ENCODE measurements at places on chromosomes 16 and 17.

- peak; percentile 63 for DNase-seq
Observed at GRCh38 chr16:14202697-14203096, 131.6 kb downstream of the MRTFB start.

GRCh38 chr17:54907376-54907775 lies 6.7 kb downstream of the TOM1L1 start:
- no peak for DNase-seq

- DNase-seq, result no peak
Observed at GRCh38 chr16:81107511-81107910, 11.3 kb upstream of the GCSH start.

DNA sequence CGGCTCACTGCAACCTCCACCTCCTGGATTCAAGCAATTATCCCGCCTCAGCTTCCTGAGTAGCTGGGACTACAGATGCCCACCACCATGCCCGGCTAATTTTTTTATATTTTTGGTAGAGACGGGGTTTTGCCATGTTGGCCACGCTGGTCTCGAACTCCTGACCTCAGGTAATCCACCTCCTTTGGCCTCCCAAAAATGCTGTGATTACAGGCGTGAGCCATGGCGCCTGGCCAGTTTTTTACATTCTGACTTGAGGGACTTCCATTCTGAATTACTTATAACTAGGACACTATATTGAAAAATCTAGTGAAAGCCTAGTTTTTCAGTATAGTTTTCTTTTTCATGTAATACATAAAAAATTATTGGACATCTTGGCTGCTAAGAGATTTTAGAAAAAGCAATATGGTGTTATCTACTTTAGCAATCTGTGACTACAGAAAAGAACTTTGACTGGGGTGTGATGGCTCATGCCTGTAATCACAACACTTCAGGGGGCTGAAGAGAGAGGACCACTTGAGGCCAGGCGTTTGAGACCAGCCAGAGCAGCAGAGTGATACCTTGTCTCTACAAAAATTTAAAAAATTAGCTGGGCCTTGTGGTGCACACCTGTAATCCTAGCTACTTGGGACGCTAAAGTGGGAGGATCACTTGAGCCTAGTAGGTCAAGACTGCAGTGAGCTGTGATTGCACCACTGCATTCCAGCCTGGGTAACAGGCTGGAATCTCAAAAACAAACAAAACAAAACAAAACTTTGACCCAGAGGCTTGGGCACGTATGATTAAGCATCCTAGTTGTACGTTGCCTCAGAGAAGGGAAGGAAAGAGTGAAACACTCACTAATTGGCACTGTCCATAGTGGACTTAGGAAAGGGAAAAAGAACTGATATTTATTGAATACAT lies 26.8 kb upstream of the GOSR1 start:
- no peak for DNase-seq

- no peak for DNase-seq
Observed at GRCh38 chr17:47847341-47848197, 3.4 kb downstream of the SP6 start.

- no peak for DNase-seq
Observed at GRCh38 chr16:71515026-71515425, 11.2 kb upstream of the CHST4 start.

GRCh38 chr17:78817123-78817522 lies 23.5 kb downstream of the USP36 start:
- no peak for DNase-seq

GRCh38 chr17:39627712-39628516 lies 1.2 kb downstream of the PPP1R1B start:
- peak; percentile 66 for DNase-seq

DNA sequence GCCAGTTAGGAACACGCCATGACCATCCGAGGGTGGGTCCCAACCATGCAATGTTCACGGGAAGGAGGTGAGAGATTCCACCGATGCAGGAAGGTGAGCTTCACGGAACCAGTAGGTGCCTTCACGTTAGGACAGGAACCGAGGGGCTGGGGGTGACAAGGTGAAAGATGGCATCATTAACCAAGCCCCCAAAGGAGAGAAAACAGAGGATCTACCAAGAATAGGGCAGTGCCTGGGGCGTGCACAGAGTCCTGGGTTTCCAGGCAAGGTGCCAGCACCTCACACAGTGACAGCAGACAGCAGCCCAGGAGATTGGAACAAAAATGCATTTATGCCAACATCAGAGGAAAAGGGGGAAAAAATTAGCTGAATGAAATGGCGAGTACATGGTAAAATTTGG lies 137.9 kb downstream of the GSG1L start:
- peak; percentile 12 for DNase-seq

GRCh38 chr16:24504472-24505345 lies 34.7 kb upstream of the RBBP6 start:
- peak; percentile 11 for DNase-seq

DNA sequence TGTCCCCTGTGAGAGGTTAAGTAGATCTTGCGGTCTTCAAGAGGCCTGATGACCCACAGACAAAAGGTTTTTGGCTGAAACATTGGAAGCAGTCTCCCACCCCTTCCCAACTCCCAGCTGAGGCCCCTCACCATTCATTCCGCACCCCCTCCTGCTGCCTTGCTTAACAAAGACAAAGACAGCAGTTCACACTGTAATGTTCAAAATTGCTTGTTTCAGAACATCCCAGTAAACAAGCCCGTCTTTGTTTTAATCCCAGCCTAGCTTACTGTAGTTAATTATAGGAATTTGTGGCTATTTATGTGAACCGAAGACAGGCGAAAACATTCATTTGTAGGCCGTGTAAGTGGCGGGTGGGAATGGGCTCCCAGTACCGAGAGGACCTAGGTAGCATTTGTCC lies 55.7 kb downstream of the IRX5 start:
- DNase-seq, result no peak

DNA sequence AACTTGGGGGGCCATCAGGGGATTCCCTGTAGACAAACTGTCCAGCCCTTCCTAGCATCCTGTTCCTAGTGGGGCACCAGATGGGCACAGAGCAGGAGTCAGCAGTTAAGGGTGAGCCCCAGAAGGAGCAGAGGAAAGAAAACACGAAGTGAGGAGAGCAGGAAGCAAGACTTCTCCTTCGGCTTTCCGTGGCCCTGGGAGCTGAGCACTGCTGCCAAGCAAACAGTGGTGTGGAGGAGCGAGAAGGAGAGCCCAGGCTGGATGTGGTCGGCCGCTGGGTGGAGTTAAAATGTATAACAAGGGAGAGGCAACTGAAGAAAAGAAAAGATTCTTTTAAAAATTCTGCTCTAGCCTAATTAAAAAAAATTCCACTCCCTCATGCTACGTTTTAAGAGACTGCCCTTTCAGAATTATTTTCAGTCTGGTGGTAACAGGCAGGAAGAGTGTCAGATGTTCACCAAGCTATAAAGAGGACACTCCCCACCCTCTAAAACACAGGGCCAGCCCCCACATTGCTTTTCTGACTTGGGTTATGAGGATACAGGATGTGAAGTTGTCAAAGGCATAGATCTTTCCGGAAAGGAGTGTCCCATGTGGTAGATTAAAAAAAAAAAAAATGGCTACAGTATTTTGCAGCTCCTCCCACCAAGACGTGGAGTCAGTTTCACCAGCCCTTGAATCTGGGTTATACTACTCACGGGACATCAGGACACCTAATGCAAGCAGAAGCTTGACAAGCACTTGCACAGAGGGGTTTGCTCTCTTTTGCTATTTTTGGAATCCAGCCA lies 74.9 kb upstream of the ZFHX3 start:
- no peak for DNase-seq

- no peak for DNase-seq
Observed at GRCh38 chr16:84390131-84390785, 21.9 kb downstream of the ATP2C2 start.

- no peak for DNase-seq
Observed at GRCh38 chr17:68953340-68953997, 1.7 kb downstream of the ABCA8 start.

DNA sequence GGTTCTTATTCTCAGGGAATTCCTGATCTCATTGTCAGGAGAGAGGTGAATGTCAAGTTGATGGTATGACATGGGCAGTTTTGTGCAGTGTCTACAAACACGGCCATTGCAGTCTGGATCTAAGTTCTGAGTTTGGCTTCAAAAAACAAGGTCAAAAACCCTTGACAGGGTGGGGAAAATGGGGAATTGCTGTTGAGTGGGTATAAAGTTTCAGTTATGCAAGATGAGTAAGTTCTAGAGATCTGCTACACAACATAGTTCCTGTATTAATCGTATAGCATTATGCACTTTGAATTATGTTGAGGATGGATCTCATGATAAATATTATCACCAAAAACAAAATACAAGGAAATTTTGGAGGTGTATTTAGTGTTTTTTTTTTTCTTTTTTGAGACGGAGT lies 36.6 kb upstream of the CARMIL2 start:
- no peak for DNase-seq

DNA sequence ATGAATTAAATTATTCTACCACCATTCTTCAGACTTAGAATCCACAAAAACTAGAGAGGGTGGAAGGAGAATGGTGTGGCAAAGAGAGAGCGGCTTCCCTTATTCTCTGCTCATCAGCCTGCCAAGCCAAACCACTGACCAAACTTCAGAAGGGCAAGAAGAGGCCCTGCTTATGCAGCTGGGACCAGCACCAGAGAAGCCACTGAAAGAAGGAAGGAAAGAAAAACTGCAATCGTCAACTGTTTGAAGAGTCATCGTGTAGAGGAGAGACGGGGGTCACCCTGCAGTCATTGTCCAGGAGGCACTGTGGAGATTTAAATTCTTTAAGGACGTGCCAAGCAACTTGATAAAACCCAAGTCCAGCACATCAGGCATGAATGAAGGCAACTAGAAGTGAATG lies 15.6 kb downstream of the PMP22 start:
- no peak for DNase-seq

GRCh38 chr16:30953111-30953510 lies 4.2 kb downstream of the ORAI3 start:
- DNase-seq, result no peak

DNA sequence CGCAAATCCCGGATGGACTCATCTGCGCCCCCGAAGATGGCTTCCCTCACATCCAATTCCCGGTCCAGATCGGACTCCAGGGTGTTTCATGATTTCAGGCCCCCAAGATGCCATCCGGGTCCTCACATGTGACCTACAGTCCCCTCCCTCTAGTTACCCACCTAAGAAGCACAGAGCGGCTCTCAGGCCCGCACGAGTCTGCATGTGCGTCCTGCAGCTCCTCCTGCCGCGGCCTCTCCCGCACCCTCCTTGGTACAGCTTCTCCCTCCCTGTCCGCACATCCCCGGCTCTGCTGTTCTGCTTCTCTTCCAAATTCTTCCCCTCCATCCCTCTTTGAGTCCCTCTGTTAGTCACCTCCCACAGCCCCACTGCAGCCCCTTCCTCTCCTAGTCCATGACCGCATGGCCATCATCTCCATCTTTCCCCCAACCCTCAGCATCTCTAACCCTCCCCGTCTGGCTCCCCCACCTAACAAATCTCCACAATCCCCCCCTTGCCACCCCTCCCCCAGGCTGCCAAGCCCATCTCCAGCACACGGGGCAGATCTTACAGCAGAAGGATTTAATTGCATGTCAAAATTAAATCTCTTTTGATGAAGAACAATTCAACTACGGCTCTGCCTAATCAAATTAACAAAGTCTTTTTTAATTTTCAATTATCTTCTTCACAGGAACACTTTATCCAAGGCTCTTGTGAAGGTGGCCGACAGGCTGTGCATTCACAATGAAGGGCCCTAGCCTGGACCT lies 231.0 kb downstream of the RBFOX3 start:
- DNase-seq, result no peak

DNA sequence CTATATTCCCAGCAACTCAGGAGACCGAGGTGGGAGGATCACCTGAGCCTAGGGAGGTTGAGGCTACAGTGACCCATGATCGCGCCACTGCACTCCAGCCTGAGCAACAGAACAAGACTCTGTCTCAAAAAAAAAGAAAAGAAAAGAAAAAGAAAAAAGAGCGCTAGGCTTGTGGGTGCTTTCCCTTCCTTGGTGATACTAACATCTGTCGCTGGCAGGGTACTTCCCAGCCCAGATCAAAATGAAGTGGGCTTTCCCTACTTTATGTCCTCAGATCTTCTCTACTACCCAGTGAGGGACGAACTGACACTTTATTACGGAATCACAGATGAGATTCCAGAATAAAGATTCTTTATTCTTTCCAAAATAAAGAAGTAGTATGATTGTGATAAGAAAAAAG lies 103.8 kb upstream of the NOL11 start:
- no peak for DNase-seq

GRCh38 chr17:37043201-37043600 lies 94.4 kb downstream of the AATF start:
- DNase-seq, result no peak

- DNase-seq, result no peak
Observed at GRCh38 chr16:6105115-6105514, 1007.5 kb upstream of the EEF2KMT start.

DNA sequence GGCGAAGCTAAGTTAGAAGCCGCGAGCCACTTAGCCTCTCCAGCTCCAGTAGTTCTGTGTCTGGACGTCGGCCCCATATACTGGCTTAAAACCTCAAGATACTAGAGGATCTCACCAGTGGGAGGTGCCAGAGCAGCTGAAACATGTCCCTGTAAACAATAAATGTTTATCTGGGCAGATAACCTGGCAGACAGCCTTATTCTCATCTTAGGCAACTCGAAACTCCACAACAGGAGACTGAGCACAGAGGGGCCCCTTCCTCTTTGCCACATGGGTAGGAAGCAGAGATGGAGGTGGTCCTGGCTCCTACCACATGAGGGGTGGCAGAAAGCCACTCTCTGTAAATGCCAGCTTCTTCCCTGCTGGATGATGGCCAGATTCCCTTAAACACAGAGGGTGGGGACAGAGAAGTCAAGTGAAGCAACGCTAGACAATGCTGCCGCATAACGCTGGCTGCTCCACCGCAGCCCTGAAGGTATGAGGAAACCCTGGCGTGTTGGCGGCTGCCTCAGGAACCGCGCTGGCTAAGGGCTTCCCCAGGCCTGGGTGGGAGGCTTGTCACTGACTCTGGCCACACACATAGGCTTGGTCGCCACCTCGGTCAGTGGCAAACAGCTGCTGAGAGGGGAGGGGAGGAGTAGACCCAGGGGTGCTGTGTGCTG lies 67.9 kb downstream of the HIC1 start:
- no peak for DNase-seq

GRCh38 chr16:81136390-81137335 lies 40.5 kb upstream of the GCSH start:
- DNase-seq, result peak; percentile 2

GRCh38 chr17:31415004-31415454 lies 23.6 kb downstream of the RAB11FIP4 start:
- DNase-seq, result no peak

DNA sequence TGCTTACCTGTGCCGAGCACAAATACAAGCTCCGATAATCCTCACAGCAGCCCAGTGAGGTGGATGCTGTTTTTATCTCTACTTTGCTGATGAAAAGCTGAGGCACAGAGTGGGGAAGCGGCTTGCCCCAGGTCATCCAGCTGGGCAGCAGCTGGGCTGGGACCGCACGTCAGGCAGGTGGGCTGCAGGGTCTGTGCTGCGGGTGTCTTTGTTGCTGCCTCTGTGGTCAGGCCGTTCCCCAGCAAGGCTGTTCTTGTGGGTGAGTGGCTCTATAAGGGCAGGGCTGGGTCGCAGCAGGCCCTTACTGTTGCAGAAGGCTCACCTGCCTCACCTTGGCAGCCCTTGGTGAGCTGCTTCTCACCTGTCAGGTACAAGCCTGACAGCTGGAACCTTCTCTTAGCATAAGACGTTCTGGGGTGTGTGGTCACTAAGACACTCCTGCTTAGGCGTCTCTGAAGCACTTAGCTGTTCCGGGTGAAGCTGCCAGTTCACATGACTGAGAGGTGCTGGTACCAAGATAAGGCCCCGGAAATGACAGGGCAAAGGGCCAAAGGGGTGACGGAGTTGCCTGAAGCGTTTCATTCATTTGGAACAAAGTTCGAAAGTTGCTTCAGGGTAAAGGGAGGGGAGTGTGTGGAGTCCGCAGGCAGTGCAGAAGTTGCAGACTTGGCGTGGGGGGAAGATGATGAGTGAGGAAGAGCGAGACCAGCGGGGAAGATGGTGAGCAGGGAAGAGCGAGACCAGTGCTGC lies 17.4 kb downstream of the IRF8 start:
- no peak for DNase-seq
